A549 treated with ZK216348 at 1 μM for 4 hours (cell line): ENCODE measurements at places on chromosomes 1 and 21. TPM values are rescaled to one million over a fixed set of nuclear protein-coding genes. Genes with fewer than 3 reads are reported as not detected.

The RHD gene
- total RNA-seq = not detected in 5 replicates

The CD1D gene
- 0.06 to 0.14 TPM in 2 of 5 replicates, not detected in the others for total RNA-seq

The TAS1R1 gene
- not detected in 5 replicates for total RNA-seq

The NID1 gene
- 5.2 to 10.1 TPM (median 7.1 TPM) in 5 replicates for total RNA-seq

The MAP10 gene
- total RNA-seq = 0.52 to 1.3 TPM (median 0.92 TPM) in 5 replicates

The NHLH1 gene
- total RNA-seq = 0.34 to 0.79 TPM (median 0.47 TPM) in 5 replicates

The MFAP2 gene
- total RNA-seq = 0.26 to 0.71 TPM (median 0.46 TPM) in 4 of 5 replicates, not detected in the other

The RGSL1 gene
- total RNA-seq = not detected in 5 replicates

The SMIM34 gene
- not detected in 5 replicates for total RNA-seq

The TIAM1 gene
- total RNA-seq = 0.53 to 0.79 TPM (median 0.61 TPM) in 5 replicates

The ATP1A4 gene
- total RNA-seq = not detected in 5 replicates

The CYP4Z1 gene
- total RNA-seq = not detected in 5 replicates

The LIN28A gene
- not detected in 5 replicates for total RNA-seq

The AKT3 gene
- 14.6 to 29.7 TPM (median 21.4 TPM) in 5 replicates for total RNA-seq
